ENCODE measurements at places on chromosomes 3 and 15.

- DNase-seq: no peak
These were observed 144.7 kb upstream of the GADL1 start for GRCh38 chr3:31039145-31039544.

DNA sequence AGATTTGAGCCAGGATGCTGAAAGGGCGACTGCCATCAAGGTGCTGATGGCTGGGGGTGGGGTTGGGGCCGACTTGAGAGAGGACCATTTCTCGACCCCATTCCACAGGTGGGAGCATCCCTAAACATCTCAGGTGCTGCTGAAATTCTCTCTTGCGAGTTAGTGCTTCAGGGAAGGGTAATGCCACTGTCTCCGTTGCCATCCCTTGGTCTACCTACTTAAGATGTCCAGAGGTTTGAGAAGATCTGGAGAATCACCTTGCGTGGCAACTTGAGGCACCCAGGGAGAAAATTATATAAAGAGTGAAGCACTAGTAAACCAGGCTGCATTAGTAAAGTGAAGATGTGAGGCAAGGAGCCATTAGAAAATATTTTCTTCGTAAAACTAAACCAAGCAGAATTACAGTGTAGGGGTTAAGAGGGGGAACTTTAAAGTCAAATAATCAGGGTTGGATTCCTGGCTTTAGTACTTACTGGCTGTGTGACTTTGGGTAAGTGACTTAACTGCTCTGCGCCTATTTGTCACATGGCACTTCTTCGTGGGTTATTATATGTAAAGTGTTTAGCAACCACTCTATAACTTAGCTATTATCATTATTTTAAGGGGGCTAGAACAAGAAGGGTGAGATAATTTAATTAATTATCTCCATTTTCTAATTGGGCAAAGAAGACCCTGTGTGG, 662 bp upstream of the RFTN1 start:
- no peak for DNase-seq

DNA sequence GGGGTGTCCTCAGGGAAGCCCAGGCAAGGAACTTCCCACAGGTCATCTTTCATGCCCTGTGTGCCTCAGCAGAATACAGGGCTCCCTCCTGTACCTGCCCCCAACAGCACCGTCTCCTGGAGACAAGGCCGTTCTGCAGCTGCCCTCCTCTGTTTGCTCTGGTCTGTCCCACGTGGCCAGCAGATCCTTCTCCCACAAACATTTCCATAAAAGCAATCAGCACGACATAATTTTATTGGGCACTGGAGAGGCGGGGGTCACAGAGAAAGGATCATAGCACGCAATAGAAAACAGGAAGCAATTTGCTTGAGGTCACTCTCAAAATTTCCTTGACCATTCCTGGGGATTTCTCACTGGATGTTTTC, 29.4 kb downstream of the STARD5 start:
- DNase-seq: no peak

GRCh38 chr3:12837295-12837986, 3.9 kb downstream of the RPL32 start:
- no peak for DNase-seq

- DNase-seq: no peak
These were observed 92.8 kb upstream of the NMNAT3 start for GRCh38 chr3:139770577-139770976.

DNA sequence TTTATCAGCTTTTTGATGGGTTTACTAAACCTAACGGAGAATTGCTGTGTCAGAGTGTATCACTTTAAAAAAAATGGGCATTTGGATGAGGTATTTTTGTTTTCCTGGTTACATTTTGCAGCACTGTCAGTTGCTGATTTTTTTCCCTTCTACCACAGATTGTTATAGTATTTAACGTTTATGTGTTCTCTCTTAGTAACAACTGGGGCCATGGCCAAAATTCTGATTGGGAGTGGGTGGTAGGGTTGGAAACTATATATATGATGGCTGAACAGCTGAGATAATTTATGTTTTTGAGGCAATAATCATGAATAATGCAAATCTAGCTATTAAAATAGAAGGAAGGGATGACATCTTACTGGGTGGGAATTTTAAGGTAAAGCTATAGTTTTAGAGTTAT, 229.4 kb upstream of the SUCLG2 start:
- DNase-seq: no peak

DNA sequence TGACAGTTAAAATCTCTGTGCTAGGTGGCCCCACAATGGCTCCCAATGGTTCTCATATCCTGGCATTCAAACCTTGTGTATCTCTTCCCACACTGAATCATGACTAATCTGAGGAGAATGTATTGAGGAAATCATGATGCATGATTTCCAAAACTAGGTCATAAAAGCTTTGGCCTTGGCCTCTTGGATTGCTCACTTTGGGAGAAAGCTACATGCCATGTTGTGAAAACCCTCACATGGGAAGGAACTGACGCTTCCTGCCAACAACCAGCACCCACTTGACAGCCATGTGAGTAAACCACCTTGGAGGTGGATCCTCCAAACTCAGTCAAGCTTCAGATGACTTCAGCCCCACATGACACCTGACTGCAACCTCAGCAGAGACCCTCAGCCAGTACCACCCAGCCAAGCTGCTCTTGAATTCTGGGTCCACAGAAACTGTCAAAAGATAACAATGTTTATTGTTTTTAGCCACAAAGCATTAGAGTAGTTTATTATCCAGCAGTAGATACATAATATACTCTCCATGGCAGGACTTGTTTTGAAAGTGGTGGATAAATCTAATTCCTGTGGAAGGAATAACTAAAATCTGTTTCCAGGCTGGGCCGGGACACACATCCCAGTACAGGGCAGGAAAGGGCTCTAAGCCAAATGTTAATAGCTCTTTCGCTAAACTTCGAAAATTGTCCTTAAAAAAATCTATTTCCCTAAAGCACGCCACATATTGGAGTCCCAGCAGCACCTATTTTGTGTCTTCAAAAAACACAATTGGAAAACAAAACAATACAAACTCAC, 1.0 kb upstream of the ZNF620 start:
- no peak for DNase-seq

DNA sequence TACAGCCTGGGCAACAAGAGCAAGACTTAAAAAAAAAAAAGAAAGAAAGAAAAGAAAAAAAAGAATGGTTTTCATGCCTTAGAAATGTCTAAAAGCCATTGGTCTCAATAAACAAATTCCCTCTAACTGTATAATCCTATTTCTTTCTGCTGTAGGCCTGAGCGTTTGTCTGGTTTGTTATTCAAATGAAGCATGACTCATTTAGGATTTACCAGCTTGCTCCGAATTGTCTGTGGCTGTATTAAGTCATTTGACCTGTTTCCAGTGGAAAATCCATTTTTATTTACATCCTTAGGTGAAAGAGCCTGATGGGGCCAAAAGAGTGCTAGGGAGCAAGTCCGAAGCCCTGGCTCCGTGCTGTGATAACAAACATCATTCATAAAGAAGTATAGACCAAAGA, 73.8 kb downstream of the BDH1 start:
- DNase-seq: no peak

GRCh38 chr15:49436751-49437150, 13.7 kb downstream of the FGF7 start:
- DNase-seq: no peak

GRCh38 chr3:148173851-148174250, 523.9 kb upstream of the AGTR1 start:
- DNase-seq: no peak

GRCh38 chr15:69002783-69003182, 11.7 kb upstream of the NOX5 start:
- DNase-seq: no peak

- DNase-seq: peak; percentile 55
These were observed 97.7 kb upstream of the ATP2B2 start for GRCh38 chr3:10602769-10603768.

DNA sequence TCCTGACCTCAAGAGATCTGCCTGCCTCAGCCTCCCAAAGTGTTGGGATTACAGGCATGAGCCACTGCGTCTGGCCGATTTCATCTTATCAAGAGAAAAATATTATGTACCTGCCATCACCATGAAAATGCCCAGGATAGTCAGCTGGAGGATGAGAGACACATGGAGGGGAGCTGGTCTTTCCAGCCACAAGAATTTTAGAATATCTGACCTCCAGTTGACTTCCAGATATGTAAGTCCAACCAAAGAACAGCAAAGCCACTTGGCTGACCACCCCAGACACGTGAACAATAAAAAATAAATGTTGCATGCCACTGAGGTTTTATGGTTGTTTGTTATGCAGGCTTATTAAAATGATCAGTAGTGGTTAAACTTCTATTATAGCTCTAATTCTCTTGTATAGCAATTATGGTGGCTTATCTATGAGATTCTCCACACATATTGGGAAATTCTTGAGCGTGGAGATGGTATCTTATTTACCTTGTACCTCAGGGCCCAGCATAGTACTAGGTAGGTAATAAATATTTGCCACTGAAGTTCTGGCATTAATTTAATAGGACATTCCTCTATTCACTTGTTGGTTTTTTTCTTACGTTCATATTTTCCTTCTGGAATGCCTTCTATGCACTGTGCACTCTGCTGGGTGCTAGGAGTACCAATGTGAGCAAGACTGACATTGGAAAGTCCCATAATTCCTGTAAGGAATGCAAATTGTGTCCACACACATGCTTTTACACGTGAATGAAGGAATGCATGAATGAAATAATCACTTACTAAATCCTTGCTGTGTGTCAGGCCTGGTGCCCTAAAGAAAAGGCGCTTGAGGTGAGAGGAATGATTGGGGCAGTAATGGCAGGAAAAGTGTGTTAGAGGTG, 77.6 kb downstream of the EDEM1 start:
- DNase-seq: no peak

GRCh38 chr15:68149059-68149458, 56.1 kb downstream of the CALML4 start:
- DNase-seq: no peak

- DNase-seq: no peak
These were observed 27.9 kb downstream of the CFAP100 start for GRCh38 chr3:126422571-126423091.

DNA sequence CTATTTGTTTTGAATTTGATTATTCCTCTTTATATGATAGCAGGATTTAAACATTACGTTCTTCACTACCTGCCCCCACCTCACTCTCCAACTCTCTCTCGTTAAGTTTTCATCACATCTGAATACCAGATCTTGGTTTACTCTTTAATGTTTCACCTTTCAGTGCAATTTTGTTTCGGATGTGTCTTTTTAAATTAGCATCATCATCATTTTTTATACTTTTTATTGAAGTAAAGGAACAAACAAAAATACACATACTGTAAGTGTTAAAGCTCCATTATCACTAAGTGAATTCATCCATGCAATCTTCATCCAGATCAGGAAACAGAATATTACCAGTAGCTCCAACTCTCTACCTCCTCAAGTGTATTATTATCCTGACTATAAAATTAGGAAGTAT, 310.6 kb downstream of the C3orf38 start:
- no peak for DNase-seq

All from stimulated activated naive CD4-positive, alpha-beta T cell treated with Interleukin-2 at 50 U/mL for 16 hours (primary cell).